ENCODE measurements at places on chromosomes 16 and 17. TPM values are rescaled to one million over a fixed set of nuclear protein-coding genes. Genes with fewer than 3 reads are reported as not detected.

Gene SCNN1G
- not detected for total RNA-seq

Gene ABCA9
- total RNA-seq: 76.4 TPM

Gene HBZ
- total RNA-seq: not detected

Gene ADAD2
- not detected for total RNA-seq

Gene CXCL16
- total RNA-seq: 1.5 TPM

Gene MTHFSD
- total RNA-seq: 16.0 TPM

Gene COG7
- total RNA-seq: 15.6 TPM

Gene ADAP2
- 0.79 TPM for total RNA-seq

Gene AOC2
- total RNA-seq: 0.40 TPM

Gene DOC2A
- 0.26 TPM for total RNA-seq

Gene KRTAP1-3
- not detected for total RNA-seq

Gene FHOD1
- total RNA-seq: 9.5 TPM

Gene MARVELD3
- not detected for total RNA-seq

Gene NPIPB8
- 0.87 TPM for total RNA-seq

Gene ABCA8
- total RNA-seq: 202 TPM

Gene SLC5A2
- total RNA-seq: not detected

Gene ANTKMT
- total RNA-seq: 24.5 TPM

Gene TMEM238L
- not detected for total RNA-seq

Gene KRTAP2-1
- total RNA-seq: not detected

Gene RNPS1
- total RNA-seq: 47.2 TPM

Gene ZNF469
- total RNA-seq: 0.92 TPM

Gene KRT25
- not detected for total RNA-seq

Gene ACSM3
- 0.79 TPM for total RNA-seq

Gene BMERB1
- total RNA-seq: 41.8 TPM

Gene HLF
- 3.7 TPM for total RNA-seq

Gene PKMYT1
- 5.9 TPM for total RNA-seq

Gene SLC5A10
- total RNA-seq: not detected

Gene CDH15
- total RNA-seq: 0.68 TPM

Gene GLIS2
- 2.6 TPM for total RNA-seq

Gene CTRL
- 0.75 TPM for total RNA-seq

Gene TNFRSF13B
- not detected for total RNA-seq

Gene CDC42EP4
- total RNA-seq: 44.5 TPM

Gene EVI2A
- total RNA-seq: 9.9 TPM

Gene C17orf50
- not detected for total RNA-seq

Gene HSPB9
- not detected for total RNA-seq

Gene KIF2B
- not detected for total RNA-seq

Gene PYDC1
- total RNA-seq: not detected

Gene METRNL
- 73.6 TPM for total RNA-seq

Gene SLC52A1
- total RNA-seq: not detected

Gene NGFR
- total RNA-seq: 0.13 TPM

Gene FBXL16
- total RNA-seq: 0.13 TPM

Gene CD300A
- not detected for total RNA-seq

Gene RRAD
- total RNA-seq: 7.7 TPM

Gene EVPL
- total RNA-seq: not detected

Gene CMTM2
- total RNA-seq: not detected

Measured in aortic smooth muscle cell (primary cell).